ENCODE measurements at places on chromosomes 5 and 9.

DNA sequence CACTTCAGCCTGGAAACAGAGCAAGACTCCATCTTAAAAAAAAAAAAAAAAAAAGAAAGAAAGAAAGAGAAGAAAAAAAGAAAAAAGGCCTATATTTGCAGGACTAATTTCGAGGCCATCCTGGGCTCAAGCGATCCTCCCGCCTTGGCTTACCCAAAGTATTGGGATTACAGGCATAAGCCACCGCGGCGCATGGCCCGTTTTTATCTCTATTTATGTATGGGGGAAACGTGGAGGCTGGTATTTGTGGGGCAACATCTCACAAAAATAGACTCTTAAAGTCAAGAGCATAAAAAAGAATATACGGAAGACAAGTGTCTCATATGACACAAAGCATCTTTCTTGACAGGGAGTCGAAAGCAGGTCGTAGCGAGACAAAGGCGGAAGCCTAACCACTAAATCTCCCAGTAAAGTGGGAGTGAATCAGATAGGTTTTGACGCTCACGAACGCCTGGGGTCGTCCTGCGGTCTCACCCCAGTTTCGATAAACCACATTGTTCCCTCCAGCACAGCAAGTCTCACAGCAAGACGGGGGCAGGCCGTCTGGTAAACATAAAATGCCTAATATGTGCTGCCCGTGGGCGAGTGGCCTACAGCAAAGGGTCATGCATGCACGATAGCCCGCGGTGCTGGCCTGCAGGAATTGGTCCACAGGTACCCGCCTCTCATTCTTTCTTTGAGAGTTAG lies 1.8 kb upstream of the TRIM41 start:
- no peak for DNase-seq

DNA sequence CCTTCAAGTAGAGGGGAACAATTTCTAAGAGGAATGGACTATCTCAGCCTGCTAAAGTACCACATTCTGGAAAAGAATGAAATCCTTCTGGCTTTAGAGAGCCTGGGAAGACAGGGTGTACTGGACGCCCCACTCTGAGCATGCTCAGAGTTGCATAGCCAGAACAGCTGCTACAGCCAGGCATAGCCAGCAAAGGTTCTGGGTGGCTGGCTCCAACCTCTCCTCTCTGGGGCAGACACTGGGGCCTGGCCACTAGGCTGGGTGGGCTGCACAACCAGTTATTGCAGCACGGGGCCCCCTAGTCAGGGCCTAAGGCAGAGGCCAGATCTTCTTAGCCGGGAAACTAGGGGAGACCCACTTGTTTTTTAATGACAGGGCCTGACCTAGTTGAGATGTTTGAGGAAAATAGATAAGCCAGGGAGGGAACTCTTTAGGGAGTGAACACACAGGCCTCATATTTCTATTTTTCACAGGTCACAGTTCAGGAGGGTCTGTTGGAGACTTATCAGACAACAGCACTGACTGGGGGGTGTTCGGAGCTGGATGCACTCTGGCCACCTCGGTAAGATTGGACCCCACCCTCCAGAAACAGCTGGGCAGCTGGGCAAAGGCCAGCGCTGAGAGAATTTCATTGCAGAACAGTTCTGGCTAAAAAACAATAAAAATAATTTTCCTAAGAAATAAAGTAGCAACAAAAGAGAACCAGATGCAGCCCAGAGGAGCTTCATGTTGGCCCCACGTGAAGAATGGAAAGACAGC lies 142.9 kb downstream of the LPAR1 start:
- DNase-seq: no peak

- DNase-seq: no peak
Observed at GRCh38 chr9:1157836-1158235, 107.7 kb downstream of the DMRT2 start.

DNA sequence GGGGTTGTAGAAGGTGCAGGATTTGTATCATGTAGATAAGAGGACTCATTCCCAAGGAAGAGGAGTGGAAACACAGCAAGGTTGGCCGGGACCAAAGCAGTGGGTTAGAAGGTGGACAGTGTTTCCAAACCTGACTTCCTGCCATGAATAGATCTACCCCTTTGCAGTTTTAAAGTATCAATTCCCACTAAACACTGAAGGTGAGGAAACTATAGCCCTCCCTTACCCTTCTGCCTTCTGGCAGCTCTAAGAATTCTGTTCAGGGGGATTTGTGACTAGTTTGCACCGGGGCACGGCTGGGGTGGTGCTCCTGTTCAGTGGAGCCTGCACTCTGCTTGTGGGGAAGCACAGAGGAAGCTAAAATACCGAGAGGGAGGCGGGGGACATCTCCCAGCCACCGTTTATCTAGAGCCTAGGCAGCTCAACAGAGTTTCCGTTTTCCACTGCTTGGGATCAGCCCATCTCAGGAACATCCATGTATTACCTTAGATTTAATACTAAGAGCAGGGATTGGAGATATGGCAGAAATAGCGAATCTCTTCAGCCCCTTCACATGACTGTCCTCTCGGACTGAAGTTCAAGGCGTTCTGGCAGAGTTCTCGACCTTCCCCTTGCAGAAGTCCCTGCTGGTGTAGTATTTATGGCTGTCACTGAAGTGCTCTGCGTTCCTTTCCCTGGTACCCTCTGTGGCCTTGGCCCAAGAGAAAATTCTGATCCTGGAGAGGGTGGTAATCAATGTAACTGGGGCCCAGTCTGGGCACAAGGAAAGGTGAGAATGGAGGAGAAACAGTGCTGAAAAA lies 5.4 kb downstream of the ISL1 start:
- no peak for DNase-seq

Measured in GM12864 (cell line).